ENCODE measurements at places on chromosomes 7 and 10. TPM values are rescaled to one million over a fixed set of nuclear protein-coding genes. Genes with fewer than 3 reads are reported as not detected.

DNA sequence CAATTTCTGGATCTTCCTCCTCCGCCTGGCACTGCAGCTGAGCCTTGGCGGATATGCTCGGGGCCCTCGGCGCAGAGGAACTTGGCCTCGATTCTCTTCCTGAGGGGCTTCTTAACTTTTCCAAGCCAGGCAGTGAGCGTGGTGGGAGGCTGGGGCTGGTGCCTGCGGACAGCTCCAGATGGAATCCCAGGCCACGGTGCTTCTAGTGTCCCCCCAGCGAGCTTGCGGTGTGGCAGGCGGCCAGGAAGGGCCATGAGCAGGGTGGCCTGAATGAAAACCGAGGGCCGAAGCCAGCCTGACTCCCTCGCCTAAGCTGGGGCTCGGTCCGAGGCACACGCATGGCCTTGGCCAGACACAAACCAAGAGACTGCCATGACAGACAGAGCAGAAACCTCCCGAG is 31.3 kb downstream of the RCC1L start:
- DNase-seq, result no peak

DNA sequence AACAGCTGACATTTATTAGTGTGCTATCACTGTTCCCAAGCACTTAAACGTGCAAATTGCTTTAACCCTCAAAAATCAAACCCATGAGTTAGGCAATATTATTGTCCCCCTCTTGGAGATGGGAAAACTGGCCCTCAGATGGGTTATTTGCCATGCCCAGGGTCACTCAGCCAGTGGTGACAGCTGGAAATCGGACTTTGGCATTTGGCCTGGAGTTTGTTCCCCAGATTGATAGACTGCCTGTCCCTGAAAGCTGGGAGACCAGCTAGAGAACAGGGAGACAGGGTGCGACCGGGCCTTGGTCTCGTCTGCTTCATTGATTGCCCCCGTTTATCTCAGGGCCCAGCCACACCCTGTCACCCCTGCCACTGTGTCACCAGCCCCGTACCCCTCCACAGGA is 366.3 kb upstream of the GALNT17 start:
- no peak for DNase-seq

DNA sequence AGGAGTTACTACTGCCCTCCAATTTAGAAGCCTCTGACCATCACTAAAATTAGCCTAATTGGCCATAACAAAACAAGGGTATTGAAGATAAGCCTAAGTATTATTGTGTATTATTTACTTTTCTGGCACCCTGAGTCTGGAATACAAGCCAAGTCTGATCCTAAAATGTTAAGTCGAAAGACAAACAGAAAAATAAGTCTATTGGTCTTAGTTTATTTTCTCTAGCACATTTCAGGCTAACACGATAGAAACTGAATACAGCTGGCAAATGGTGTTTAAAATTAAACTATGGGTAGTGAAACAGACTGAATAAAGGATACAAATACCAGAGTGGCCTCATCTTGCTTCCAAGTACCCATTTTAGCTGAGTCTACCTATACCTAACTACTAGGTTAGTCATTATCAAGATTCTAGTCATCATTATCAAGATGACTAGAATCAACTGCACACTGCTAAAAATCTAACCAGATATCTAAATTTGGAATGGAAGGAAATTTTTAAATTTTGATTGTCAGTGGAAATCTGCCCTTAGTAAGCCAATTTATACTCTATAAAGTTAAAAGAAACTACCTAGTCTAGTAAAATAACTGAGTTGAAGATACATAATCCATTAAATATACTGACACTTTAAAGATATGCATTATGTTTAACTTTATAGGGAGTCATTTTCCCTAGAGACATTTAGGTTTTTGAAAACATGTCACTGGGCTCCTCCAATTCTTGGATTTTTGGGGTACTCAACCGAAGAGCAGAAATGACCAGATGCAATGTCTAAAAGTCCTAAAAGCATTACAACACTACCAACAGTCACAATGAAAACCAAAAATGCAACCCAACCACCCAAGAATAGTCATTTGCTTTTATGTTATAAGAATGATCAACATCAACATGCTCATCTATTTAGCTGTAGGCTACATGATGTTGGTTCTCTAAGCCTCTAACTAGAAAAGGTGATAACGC is 80.9 kb downstream of the NT5C2 start:
- DNase-seq, result no peak

The LBX1 gene
- total RNA-seq, result not detected

Measured in MCF 10A (cell line).